ENCODE measurements at places on chromosomes 5 and 9.

GRCh38 chr5:78235289-78235688, 59.2 kb downstream of the AP3B1 start:
- DNase-seq: no peak

DNA sequence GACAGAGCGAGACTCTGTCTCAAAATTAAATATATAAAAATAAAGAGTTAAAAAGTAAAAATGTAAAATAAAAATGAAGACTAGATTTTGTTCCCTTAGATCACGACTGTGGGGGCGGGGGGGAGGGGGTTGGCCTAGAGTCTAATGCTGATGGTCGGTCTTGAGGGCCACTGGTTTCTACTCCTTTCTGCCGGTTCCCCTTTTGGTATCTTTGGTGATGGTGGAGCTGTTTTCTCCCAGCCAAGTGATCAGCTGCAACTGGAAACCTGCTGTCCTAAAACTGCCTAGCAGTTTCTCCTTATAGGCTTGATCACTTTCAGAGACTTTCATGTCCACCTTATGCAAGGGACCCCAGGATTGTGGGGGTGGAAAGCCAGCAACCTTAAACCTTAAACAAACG, 1.1 kb downstream of the SRD5A1 start:
- DNase-seq: no peak

DNA sequence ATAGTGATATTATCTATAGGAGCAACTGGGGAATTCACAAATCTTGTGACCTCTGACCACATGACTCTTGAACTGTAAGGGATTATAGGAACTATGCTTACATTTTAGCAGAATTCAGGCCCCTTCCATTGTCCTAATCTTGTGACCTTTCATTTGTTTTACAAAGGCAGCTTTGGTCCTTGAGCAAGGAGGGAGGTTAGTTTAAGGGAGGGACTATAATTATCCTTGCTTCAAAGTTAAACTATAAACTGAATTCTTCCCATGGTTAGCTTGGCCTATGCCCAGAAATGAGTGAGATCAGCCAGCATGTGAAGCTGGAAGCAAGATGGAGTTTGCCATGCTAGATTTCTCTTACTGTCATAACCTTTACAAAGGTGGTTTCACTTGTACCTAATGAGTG, 51.2 kb downstream of the TARS1 start:
- DNase-seq: no peak

DNA sequence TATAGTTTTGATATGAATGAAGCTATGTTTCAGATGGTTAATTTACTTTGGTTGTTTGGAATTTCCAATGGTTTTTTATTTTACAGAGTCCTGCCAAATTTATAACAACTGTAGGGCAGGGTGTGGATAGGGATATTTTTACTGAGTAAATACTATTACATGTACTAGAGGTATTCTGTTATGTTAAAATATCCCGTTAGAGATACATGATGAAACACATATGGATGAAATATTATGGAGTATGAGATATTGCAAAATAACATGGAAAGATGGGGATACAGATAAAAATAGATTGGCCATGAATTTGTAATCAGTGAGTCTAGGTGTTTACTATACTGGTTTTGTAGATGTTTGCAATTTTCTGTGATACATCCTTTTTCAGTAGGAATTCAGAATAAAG, 76.7 kb downstream of the RAB24 start:
- DNase-seq: no peak

GRCh38 chr5:151280443-151280842, 23.1 kb downstream of the SLC36A3 start:
- no peak for DNase-seq

GRCh38 chr9:113603048-113603375, 139.5 kb downstream of the RGS3 start:
- DNase-seq: no peak

DNA sequence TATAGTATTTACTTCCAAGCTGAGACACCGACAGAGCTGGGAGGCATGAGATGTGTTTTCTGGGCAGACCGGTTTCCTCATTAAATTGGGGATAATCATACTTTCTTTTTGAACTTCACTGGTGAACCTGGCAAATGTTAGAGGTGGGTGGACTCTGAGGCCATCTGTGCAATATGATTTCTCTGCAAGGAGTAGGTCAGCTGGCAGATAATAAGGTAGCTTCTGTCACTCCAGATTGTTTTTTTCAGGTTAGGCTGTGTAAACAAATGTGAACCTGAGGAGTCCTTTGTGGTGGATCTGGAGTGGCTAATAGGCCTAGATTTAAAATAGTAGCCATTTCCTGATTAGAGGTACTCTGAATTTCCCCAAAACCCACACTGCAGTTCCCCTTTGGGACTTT, 75.4 kb upstream of the S1PR3 start:
- DNase-seq: no peak

DNA sequence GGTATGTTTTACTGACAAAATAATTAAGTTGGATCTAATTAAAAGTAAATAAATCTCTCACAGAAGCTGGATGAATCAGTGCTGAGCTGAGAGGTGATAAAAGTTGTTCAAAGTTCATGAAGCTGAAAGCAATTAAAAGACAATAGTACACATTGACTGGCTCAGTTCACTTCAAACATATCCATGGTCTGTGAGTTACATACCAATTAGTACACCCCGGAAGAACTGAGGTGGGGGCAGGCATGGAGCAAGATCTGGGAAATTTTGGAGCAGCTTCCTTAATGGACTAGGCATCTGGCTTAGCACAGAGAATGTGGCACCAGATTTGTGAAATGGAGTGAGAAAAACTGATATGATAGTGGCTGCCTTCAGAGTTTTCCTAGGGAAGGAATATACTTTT, 152.7 kb downstream of the ATP10B start:
- no peak for DNase-seq

DNA sequence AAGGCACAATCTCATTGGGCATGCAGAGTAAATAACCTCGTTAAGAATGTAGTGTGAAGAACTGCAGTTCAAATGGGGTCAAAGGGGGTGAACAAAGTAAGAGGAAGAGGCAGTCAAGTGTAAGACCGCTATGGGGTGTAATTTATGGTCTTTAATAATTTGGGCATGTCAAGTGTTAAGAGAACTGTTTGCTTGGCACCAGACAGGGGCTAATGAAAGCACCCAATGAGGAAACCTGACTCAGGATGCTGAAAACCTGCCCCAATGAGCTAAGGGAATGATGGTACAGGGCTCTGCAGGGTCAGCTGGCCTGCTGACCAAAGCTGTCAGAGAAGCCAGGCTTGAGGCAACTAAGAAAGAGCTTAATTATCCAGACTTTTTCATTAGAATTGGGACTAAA, 368.1 kb downstream of the DTWD2 start:
- DNase-seq: no peak

DNA sequence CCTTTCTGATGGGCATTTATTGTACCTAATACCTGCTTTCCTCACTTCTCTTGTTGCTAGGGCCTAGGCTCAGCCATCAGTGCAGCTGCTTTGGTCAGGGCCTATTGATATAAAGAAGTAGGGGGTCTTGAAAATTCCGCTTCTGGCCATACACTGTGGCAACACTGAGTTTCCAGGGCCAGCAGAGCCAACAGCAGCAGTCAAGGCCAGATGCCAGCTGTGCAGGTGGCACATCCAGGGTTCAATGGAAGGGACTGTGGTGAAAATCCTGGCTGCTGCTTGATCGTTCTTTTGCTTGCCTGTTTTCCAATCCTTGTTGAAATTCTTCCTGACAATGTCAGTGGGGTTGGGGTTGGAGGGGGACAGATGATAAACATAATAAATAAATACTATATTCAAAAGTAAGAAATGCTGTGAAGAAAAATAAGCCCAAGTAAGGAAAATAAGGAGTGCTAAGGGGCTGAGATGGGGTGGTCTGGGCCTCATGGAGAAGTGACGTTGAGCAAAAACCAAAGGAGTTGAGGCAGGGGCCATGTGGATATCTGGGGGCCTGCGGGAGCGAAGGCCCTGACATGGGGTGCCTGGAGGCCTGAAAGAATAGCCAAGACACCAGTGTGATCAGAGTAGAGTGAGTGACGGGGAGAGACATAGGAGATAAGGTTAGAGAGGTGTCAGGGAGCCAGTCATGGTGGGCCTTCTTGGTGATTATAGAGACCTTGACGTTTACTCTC, 91.0 kb upstream of the ALDH1B1 start:
- peak; percentile 14 for DNase-seq

DNA sequence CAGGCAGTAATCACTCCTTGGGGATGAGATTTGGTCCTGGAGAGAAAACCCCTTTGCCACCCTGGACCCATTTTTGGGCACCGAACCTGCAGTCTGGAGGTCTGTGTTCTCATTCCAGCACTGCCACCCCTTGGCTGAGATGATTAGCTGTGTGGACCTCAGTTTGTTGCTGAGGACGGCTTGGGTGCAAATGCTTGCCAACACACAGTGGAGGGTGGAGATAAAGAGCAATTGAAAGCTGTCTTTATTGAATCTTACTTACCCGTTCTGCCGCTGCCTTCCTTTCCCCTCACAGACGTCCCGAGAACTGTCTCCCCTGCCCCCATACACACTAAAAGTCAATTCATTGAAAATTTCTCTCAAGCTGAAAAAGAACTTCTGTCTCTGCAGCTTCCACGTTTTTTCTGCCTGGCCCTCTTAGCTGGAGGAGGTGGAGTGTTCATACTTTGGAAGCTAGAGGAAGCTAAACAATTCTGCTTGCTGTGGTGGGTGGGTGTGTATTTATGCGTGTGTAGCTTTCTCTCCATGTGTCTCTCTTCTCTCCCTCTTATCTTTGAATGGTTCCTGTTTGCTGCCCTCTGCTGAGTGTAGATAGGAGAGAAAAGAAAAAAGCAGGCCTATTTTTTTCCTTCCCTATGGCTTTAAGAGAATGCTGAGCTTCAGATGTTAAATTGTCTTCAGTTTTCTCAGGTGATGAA, 6.6 kb downstream of the GALNT10 start:
- DNase-seq: no peak

DNA sequence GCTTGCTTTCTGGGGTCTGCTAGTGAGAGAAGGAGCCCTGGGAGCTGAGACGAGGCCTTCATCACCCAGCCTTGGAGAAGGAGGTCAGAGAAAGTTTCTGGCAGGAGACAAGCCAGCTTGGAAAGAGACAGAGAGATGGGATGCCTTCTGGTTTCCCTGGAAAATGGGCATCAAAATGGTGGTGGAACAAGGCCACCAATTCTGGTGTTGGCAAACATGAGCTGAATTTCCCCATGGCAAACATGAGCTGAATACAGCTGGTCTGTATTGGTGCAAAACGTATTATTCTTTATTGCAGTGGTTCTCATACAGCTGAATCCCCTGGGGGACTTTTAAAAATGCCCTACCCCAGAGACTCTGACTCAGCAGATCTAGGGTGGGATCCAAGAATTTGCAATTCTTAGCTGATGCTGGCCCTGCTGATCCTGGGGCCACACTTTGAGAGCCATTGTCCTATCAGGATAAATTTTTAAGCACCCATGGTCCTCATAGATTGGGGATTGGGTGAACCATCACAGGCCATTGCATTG, 39.1 kb upstream of the S1PR3 start:
- no peak for DNase-seq

- DNase-seq: no peak
Observed at GRCh38 chr5:133082128-133082527, 30.3 kb downstream of the HSPA4 start.

DNA sequence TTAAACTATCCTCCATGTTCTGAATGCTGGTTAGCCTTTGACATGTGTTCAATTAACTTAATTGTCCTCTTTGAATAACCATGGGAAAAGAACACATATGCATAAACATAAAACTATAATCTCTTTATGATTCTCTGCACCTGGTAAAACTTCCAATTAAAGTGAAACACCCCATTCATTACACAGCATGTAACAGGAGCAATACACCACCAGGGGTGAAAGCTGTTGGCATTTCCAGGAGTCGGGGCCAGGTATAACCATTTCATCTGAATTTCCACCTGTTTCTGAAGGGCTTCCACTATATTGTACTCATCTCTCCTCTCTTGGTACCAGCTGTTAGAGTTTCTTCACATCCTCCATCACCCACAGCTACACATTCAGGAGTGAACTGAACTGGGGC, 303.8 kb downstream of the EDIL3 start:
- DNase-seq: no peak

GRCh38 chr5:73564675-73565074, 764 bp downstream of the ANKRA2 start:
- no peak for DNase-seq

- DNase-seq: no peak
Observed at GRCh38 chr5:119067450-119067849, 3.4 kb upstream of the DMXL1 start.

DNA sequence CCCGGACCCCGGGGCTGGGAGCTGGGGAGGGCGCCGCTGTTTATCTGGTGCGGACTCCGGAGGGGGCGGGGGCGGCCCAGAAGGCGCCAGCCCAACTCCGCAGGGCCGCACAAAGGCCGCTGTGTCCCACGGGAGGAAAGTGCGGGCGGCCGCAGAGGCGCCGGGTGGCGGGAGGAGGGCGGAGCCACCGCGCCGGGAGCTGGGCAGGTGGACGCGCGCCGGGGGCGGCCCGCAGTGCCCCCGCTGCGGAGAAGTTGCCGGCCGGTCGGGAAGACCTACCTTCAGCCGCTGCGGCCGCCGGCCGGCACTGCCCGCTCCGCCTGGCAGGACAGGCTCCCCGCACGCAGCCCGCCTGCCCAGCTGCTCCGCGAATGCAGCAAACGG, 43.6 kb downstream of the NACC2 start:
- DNase-seq: peak; percentile 80

DNA sequence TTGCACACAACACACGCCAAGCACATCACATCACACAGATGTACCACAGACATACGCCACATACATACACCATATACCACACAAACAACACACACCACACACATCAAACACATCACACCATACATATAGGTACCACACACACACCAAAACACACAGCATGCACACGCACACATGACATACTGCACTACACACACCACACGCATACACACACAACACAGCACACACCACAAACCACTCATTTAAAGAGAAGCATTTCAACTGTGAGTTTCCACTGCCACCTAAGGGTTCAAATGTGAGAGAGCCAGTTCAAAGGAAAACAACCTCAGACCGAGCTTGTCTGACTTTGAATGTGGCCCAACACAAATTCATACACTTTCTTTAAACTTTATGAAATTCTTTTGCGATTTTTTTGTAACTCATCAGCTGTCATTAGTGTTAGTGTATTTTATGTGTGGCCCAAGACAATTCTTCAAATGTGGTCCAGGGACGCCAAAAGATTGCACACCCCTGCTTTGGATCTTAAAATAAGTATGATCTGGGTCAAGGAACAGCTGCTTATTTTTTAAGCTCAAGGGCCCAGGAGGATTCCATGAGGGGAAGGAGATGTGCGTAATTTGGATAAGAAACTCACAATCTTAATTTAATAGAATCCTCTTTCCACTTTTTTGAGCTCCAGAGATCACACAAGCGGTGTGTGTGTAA, 494.6 kb downstream of the GADD45G start:
- no peak for DNase-seq

GRCh38 chr5:121500310-121500709, 351.4 kb upstream of the FTMT start:
- DNase-seq: no peak

GRCh38 chr9:99352826-99353225, 130.7 kb downstream of the SEC61B start:
- no peak for DNase-seq

GRCh38 chr5:159209438-159210209, at the start of gene RNF145:
Gene RNF145 (minus strand): TSS chr5:159209553. CDS start chr5:159203617, 5,936 bp downstream.
- peak; percentile 87 for DNase-seq

DNA sequence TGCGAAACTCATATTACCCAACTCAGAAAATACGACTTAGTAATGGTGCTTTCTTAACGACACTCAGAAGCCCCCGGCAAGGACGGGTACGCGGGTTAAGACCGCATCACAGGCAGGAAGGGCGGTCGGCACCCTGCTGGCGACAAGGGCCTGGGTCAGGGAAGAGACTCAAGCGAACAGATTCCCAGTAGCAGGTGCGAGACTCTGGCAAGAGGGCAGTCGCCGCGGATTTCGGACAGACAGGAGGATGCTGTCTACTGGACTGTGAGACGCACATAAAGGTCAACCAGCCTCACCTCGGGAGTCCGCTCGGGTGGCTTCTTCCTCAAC, 398 bp downstream of the RAPGEF6 start:
- DNase-seq: peak; percentile 89

Data from islet precursor cell (in vitro differentiated cells).